ENCODE measurements at places on chromosomes 2 and 18.

GRCh38 chr2:38911191-38911590, 21.5 kb downstream of the ARHGEF33 start:
- no peak for DNase-seq

GRCh38 chr2:157842106-157842879, 33.8 kb downstream of the ACVR1 start:
- no peak for DNase-seq

DNA sequence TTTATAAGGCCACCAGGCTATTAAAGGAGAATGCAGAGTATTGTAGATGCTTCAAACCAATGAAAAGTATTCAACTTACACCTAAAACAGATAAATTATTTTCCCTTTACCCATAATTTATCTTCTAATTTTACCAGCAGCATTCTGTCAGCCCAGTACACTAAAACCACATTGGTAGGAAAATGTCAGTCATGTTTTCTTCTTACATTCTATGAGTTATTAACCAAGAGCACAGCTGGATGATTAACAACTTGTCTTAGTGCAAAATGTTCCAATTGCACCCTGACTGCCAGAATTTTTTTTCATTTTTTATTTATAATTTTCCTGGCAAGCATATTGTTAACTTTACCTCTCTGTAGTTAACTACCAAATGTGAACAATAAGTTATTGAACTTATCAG, 79.0 kb upstream of the WDR75 start:
- no peak for DNase-seq

DNA sequence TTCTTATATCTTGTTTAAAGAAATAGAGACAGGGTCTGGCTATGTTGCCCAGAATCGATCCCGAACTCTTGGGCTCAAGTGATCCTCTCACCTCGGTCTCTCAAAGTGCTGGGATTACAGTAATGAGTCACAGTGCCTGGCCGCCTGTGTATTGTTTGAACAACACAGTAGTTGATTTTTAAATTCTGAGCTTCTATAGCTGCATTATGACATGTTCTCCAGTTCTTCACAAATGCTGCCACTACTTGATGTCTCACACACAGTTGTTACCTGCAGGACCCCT, 7.7 kb upstream of the RHOB start:
- DNase-seq: no peak

DNA sequence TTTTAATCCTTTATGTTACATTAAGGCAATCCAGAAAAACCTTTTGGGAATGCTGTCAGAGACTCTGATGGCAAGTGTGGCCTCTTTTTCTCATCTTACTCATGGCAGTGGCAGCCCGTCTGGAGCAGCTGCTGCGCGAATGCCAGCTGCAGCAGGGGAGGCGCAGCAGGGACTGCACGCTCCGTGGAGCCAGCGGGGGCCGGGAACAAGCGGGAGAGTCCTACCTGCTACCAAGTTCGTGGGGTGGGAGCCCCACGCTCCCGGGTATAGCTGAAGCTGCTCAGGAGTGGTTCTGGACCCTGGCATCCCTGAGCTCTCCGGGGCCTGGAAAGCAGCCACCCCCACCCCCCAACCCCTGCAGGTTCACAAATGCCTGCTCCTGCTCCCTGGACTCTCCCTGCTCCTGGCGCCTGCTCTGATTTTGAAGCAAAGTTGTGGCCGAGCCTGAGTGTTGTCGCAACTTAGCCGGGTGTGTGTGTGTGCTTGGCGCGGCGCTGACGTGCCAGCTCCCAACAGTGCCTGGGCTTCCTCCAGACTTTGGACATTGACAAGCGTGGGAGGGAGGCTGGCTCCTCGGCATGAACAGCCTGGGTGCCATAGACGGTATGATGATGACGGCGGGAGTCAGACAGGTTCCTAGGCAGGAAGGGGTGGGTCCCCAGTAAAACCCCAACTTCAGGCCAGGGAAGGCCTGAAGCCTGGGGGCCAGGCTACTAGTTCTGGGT, 21.7 kb downstream of the TMX3 start:
- no peak for DNase-seq

GRCh38 chr2:70984576-70985282, 6.3 kb downstream of the ANKRD53 start:
- DNase-seq: peak; percentile 53
